ENCODE measurements at places on chromosomes 12 and 14.
A peak's percentile ranks its signal among the peaks of the same experiment; 100 is the strongest.

GRCh38 chr12:29611906-29612305 is 114.4 kb upstream of the OVCH1 start:
- no peak for DNase-seq

- DNase-seq = no peak
Observed at GRCh38 chr14:35423621-35424020, 19.1 kb upstream of the NFKBIA start.

DNA sequence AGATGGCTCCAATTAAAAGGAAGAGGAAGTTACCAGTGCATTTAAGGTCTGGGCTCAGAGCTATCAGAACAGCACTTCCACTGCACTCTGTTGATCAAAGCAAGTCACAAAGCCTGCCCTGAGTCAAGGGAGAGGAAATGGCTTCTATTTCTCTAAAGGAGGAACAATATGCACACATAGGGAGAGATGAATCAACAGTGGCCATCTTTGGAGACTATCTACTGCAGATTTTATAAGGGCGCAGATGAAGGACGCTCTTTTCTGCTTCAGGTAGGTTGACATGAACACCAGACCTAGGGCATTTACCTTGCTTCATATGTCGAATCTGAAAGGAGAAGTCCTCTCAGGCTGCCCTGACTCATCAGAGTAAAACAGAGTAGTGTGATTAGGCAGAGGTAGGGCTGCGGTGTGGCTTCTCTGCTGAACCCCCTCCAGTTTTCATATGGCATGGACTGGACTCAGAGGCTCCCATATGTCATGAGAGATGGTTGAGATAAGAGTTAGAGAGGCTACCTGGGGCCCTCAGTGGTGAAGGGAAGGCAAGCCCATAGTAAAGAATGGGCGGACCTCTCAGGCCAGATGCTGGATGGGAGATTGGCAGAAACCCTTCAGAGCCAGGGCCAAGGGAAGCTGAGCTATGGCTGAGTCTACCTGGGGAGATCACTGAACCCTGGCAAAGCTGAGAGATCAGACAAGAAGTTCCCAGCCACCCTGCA is 84.4 kb downstream of the ARF6 start:
- DNase-seq = no peak

DNA sequence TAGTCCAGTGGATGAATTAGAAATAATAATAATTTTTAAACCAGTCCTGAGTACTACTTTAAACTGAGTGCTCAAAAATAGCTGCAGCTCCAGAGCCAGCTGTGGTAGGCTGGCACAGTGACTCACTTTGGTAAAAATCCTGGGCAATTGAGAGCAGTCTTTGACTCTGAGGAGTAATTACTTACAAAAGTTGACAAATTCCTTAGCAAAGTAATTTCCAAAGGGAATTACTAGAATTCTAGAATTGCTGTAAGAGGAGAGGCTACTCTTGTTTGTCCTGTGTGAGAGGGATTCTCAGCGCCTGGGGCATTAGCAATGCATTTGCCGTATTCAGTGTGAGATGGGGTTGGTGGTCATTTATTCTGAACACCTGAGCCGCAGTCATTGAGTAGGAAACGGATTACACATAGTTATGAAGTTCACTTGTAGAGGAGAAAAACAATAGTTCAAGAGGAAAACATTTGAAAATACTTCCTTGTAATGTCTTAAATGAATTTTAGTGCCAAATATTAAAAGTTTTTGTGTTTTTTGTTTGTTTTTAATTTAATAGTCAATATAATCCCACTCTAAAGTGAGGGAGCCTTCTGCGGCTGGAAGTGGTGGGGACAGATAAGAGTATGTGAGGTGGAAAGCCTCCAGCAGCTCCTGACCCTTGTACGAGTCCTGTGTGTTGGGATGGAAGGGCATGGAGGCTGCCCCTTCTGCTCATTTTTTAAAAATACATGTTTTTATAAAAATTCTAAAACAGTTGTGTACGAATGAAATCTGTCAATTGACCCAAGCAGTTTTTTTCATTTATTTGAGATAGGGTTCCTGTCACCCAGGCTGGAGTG is 41.9 kb downstream of the EID3 start:
- DNase-seq = no peak

GRCh38 chr12:109741970-109742703 is 28.5 kb downstream of the FAM222A start:
- DNase-seq = no peak

GRCh38 chr12:75981247-75982168 is 50.1 kb downstream of the PHLDA1 start:
- DNase-seq = no peak

GRCh38 chr12:106910202-106910601 is 45.5 kb upstream of the TMEM263 start:
- DNase-seq = no peak

DNA sequence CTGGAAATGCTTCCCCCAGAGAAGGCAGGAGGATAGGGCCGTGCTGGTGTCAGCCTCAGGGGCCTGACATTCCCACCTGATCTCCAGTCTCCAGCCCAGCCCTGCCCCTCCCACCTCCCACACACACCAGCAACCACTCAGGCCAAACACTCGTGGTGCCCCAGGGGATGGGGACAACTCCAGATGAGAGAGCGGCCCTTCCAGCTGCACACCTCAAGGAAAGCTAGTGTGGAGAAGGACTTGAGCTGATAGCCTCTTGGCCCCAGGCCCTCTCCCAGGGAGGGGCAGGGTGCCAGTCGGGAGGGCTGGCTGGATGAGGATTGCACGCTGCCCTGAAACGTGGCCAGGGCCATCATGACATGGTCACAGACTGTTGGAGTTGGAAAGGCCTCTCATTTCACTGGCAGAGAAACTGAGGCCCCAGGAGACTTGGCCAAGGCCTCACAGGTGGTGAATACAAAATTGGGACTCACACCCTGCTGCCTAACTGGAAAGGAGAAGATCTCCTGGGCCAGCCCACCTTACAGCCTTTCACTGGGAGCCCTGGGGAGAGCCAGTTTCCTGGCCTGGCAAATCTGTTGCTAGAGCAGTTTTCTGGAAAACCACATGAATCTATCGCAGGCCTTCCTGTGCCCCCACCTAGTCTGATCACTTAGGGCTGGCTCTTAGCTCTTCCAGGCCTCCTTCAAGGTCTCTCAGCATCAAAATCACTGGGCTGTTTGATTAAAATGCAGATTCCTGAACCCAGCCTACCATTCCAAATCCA is 52.1 kb downstream of the IRF2BPL start:
- no peak for DNase-seq

DNA sequence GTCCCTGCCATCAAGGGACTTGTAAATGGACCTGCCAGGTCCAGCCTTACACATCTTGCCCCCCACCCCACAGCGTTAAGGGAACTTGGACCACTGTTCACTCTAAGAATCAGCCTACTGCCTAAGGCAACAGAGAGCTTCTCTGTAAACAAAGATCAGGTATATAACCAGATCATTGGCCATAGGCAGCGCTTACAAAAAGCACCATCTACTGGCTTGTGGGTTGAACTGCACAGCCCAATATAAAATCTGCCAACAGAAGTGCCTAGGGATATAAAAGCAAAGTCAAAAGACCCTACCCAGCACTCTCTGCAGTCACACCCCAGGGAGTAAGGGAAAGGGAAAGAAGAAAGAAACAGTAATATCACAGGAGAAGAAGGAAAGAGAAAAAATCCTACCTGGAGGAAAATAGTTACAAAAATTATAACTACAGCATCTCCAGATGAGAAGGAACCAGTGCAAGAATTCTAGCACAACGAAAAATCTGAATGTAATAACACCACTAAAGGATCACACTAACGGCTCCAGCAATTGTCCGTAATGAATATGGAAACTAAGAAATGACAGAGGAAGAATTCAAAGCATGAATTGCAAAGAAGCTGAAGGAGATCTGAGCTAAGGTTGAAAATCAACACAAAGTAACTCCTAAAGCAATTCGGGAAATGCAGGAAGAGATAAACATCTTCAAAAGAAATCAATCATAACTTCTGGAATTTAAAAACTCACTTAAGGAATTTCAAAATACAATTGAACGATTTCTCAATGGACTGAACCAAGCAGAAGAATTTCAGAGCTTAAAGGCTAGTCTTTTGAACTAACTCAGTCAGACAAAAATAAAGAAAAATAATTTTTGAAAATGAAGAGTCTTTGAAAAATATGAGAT is 95.2 kb upstream of the PCED1B start:
- DNase-seq = peak; percentile 1

DNA sequence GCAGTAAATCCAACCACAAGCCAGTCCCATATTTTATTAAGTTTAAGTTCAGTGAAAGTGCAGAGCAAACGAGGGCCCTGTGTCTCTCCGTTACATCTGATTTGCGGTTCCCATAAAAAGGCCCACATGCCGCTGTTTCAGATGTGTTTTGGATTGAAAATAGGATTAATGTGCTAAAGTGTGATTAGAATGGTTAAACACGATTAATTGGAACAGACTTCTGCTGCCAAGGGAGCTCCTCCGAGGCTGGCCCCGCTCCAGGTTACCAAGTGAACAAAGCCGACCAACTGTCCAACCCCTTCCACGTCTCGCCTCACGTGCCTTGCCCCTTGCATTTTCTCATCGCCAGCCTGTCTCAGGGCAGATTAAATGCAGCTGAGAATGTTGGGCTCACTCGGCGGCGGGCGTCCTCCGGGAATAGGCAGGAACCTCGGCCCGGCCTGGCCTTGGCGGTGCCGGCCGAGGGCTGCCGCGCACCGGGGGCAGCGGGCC is 166.5 kb upstream of the GSC start:
- DNase-seq = peak; percentile 72

- DNase-seq = no peak
Observed at GRCh38 chr12:52279422-52280318, 5.2 kb downstream of the KRT86 start.

DNA sequence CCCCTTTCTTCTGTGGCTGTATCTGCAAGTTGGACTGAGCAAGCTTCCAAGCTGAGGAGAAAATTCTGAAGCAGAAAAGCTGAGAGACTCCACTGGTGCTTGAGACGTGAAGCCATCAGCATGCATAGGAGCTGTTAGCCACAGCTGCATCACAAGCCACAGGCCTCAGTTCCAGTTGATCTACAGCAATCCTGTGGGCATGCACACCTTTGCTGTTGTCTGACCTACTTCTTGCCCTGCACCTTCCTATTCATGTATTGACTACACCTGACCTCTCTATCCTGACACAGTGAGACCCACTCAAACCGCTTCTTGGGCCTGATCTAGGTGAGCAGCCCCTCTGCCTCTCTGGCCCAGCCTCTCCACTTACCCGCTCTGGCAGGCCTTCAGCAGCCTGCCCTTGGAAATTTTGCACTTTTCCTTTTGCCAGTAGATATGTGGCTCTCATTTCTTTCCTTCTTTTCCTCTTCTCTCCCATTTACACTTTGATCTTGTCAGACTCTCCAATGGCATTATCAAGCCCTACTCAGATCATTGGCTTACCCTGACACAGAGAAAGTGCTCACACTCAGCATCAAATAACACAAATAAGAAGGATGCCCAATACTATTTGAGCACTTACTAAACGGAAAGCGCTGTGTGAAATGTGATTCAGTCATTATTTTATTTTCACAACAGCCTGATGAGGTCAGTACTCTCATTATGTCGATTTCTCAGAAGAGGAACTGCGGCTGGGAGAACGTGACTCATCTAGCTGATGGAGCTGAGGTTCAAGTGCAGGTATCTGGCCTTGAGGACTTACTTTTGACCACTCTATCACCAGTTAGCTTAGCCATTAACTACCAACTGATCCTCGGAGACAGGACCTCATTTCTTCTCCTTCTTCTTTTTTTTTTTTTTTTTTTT is 21.9 kb upstream of the PTGR2 start:
- no peak for DNase-seq

GRCh38 chr12:94760786-94761185 is 110.4 kb upstream of the TMCC3 start:
- no peak for DNase-seq
